Thoracic aorta (tissue), 2 donors: ENCODE measurements at places on chromosomes 12 and 14.

GRCh38 chr12:31629756-31630732, 29.4 kb upstream of the ETFBKMT start:
- DNase-seq, result no peak

DNA sequence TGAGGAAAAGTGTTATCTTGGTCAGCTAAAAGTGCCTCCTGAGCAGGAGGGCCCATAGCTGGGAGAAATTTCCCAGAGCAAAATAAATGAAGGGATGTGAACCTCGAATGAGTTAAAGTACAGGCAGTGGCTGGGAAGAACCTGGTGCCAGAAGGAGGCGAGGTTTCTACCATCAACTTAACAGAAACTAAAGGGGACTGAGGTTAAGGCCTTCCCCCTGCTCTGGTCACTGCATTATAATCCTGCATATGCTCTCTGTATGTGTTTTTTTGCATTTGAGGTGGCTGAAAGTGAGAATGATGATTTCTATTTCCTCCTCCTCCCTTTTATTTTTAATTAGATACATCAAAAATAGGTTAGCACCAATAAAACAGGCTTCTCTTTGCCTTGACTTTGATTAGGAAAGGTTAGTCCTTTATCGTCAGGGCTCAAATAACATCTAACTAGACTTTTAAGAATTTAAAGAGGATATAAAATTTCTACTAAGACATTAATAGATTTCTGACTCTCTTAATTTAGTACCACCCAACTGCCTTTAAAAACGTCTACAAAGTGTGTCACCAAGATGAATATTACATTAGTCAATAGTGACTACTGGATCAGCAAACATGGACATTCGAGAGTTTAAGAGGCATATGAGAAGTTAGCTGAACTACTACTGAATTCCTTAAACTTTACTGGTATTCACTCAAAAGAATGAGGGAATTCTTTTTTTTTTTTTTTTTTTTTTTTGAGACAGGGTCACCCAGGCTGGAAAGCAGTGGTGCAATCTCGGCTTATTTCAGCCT, 49.2 kb downstream of the GALNT4 start:
- DNase-seq, result no peak

- DNase-seq, result no peak
Measured at GRCh38 chr12:9634177-9634803, 26.6 kb upstream of the KLRB1 start.

DNA sequence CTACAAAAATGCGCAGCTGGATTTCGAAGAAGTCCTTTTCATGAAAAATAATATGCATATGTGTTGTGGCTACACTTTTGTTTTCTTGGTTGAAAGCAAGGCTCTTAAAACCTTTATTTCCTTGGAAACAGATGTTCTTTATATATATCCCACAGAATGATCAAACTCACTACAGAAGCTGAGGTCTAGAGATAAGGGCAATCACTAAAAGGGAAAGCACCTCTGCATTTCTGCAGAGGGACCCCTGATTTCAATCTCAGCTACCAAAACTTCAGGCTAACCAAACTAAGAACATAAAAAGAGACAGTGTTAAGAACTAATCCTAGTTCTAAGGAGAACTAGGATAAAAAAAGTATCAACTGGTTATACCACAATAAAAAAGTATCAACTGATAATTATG, 65.4 kb upstream of the CDKL1 start:
- no peak for DNase-seq

- DNase-seq, result no peak
Measured at GRCh38 chr14:95255013-95255412, 64.7 kb downstream of the CLMN start.

DNA sequence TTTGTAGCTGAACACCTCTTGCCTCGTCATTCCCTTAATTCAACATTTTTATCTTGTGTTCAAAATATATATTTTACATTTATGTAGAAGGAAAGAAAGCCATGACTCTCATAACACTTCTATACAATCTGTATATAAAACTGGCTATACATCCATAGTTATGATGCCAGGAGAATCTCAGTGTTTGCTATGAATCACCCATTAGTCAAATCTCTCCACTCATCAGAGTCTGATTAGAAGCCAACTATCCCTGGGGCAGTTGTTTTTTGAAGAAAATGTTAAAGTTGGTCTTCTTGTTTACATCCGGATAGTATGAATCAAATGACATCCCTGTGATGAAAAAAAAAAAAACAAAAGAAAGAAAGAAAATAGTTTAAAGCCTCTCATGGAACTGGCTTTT, 503.9 kb downstream of the NELL2 start:
- no peak for DNase-seq

- DNase-seq, result no peak
Measured at GRCh38 chr14:99077844-99078236, 194.2 kb downstream of the BCL11B start.
